ENCODE measurements at places on chromosomes 2 and 18.

DNA sequence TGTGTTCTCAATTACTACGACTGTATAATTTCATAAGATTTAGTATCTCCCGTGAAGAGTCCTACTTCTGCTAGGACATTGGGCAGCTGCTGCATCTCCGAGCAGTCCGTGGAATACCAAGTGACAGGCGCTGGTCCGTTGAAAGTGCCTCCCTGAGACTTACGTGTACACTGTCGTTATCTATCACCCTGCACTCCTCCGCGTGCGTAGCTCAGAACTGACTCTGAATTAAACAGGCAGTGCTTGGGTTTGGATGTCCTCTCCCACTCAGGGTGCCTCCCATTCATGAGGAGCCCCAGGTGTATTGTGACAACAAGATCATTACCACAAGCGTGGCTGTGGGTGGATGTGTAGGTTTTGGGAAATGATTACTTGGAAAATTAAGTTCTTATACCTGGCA is 148.4 kb downstream of the SH3RF3 start:
- DNase-seq: no peak

GRCh38 chr2:81876624-81877023 is 1572.1 kb upstream of the LRRTM1 start:
- no peak for DNase-seq

DNA sequence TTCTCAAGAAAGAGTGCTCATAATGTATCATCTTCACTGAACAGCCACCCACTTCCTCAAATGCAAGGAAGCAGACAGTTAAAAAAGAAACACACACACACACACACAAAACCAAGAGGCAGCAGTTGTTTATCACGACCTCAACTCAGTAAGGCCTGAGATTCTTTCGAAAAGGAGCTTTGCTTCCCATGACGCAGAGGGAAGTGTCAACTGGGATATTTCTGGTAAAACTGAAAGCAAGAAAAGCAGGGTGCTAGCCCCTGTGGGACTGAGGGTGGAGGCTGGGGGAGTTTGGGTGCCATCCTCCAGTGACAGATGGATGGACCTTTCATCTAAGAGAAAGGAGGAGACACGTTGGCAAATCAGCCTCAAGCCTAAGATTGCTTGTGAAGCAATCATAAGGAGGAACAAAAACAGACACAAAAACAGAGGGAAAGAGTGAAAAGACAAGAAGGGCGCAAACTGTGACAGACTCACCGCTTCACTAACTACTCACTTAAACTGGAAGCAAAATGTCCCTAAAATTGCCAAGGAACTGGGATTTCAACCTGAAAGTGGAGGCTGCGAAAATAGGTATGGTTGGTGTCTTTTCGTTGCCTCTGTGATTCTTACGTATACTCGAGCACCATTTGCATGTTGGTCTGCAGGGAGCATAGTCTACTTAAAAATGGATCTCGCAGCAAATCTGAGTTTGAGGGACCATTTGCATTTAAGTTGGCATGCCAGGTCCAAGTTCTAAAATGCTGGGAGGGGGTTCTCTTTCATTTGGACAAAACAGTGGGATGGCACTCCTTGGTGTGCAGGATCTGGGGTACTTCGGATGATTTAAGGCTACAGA is at the start of gene ARHGAP25:
Gene ARHGAP25, plus strand, starts transcription at position 124 of the 838 bp plus-strand sequence. Its CDS starts 389 bp downstream, at position 513.
- no peak for DNase-seq

DNA sequence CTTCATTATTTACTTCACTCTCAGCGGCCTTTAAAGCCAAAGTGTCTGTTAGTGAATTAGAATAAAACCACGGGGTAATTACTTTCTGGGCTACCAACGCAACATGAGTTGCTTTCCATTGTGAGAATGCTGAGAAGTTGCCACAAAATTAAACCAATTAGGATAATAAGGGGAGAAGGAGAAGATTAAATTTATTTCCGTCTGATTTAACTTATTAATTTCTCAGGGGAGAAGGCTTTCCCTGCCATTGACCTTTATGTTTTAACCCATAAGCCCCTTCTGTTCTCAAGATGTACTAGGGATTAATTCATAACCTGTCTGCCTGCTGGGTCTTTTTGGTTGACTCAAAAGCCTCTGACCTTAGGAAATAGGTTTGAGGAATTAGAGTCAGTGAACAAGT is 42.3 kb upstream of the IGFBP5 start:
- no peak for DNase-seq

- no peak for DNase-seq
Observed at GRCh38 chr18:73577365-73577764, 570.3 kb downstream of the FBXO15 start.

DNA sequence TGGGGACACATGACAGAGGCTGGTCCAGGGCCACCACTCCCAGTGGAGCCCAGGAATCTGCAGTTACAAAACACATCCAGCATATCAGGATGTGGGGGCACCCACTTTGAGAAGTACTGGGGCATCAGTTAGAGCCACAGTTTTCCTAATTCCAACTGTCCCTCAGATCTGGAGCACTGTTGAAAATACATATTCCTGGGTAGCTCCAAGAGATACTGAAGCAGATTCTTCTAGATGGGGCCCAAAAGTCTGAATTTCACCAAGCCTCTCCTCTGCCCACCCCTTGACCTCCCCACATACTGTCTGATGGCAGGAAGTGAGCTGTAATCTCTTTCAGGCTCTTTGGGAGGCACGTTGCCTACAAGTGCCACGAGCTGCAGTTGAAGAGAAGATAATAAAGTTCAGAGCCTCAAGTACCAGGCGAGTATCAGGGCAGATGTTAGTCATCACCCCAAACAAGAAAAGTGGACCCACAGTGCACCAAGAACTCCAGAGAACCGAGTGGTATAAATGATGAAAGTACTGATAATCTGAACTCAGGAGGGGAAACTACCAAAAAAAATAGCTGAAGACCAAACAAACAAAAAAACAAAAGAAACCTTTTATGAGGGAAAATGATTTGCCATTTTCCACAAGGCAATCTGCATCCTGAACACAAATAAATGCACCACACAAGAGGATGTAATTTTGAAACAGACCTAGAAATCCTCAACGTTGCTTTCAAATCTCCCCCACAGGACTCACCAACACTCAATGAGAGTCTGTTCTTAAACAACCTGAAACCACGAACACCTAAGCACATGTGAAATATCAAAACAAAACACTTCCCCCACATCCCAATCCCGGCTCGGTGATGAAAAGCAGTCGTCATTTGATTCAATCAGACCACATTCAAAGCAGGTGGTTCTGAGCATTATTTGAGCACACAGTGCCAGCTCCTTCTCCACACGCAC is 98.7 kb downstream of the TCF4 start:
- DNase-seq: no peak

DNA sequence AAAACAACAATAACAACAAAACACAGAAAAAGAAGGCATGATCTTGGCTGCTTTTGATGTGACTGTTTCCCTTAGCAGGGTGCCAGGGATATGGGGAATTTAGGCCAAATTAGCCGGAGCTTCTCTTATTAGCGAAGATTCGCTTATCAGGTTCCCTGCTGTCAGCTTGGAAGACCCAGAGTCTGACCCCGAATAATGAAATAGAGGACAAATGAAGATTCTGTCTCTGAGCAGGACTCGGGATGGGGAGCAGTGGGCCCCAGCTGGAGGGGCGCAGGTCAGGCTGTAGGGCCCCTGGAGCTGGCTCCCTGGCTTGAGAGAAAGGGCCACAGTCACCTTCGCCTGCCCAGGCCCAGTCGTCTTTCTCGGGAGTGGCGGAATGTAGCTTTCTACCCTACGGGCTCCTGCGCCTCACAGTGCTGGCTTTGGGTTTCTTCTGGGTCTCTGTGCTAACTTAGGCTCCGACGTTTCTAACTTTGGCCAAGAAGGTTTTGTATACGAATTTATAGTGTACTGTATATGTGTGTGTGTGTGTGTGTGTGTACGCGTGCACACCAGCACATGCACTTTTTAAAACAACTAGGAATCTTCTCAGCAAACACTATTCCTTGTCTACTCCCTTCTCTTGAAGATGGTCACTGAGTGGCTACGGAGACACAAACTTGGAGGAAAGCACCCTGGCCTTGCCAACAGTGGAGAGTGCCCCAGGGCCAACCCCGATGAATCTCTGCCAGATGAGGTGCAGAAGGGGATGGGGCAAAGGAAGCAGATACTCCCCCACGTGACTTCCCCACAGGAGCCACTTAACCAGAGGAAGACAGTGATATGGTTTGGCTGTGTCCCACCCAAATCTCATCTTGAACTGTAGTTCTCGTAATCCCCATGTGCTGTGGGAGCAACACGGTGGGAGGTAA is 195.6 kb upstream of the COPS8 start:
- no peak for DNase-seq

DNA sequence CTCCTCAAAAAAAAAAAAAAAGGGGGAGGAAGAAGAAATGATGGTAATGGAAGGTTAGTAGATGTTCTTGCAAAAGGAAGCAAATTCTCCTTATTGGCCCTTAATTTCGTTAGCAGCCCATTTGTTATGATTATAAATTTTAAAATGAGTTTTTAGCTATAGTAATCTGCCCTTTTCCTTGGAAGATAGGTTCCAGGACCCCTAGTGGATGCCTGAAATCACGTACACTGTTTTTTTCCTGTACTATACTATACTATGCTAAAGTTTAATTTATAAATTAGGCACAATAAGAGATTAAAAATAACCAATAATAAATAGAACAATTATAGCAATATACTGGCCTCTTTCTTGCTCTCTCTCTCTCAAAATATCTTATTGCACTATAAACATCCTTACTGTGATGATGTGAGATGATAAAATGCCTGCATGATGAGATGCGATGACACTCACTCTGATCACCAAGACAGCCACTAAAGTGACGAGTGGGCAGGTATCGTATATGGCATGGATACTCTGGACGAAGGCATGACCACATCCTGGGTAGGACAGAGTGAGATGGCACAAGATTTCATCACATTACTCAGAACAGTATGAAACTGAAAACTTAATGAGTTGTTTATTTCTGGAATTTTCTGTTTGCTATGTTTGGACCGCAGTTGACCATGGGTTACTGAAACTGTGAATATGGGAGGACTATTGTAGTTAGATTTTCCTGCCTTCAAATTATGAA is 87.2 kb downstream of the KCTD18 start:
- no peak for DNase-seq

- no peak for DNase-seq
Observed at GRCh38 chr18:8625461-8626092, 16.3 kb downstream of the RAB12 start.

DNA sequence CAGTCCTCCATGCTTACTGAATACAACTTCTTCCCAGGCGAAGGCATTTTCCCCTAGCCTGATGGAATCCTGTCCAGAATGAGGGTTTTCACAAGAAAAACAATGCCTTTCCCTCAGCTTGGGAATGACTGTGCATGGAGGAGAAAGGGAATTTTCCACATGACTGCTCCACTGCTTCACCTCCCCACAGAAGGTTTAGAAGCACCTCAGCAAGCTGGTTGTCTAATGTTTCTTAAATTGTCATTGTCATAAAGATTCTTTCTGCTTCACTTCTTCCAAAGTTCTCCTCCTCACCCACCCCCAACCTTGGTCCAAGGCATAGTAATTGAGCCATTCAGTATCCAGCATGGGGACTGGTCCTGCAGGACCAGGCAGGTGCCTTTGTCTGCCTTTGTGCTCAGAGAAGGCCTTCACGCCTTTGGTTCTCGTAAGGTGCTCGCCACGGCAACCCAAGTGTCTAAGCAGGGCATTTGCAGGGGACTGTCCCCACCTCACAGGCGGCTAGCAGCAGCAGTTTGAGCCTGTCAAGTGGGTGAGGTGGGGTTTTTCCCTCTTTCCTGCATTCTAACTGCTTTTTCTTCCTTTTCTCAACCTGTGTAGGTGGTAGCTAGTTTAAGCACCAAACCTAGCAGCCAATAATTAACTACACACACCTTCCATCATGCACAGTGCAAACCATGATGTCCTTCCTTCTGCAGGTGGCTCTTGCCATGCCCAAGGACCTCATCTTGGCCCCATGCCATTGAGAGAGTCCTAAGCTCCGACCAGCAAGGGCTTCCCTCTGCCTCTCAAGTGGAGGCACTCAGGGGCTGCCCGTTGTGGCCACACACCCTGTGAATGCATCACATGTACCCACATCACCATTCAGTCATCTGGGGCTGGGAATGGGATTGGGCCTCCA is 65.7 kb upstream of the BCL2L11 start:
- no peak for DNase-seq

DNA sequence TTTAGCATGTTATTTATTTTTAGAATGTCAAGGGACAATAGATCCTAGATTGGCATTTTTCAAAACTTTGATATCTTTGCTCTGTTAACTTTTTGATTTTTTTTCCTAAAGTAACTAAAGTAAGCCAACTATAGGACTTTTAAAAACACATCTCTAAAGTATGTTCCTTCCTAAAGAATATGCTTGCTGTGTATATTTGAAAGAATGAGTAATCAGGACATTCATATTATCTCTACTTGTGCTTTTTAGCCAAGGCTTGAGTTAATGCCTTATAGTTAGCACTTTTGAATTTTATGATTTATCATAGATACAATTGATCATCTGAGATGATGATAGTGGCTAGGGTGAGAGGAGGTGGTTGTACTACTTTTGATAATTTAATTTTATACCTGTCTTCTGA is 93.6 kb downstream of the BABAM2 start:
- no peak for DNase-seq

- peak; percentile 13 for DNase-seq
Observed at GRCh38 chr18:23003289-23003688, 70.2 kb downstream of the RBBP8 start.

GRCh38 chr2:216107320-216107719 is 1.8 kb upstream of the XRCC5 start:
- DNase-seq: no peak

- peak; percentile 71 for DNase-seq
Observed at GRCh38 chr2:42063431-42064171, 15.8 kb downstream of the PKDCC start.

GRCh38 chr2:197268786-197269584 is 41.6 kb downstream of the ANKRD44 start:
- no peak for DNase-seq

GRCh38 chr2:29816651-29817050 is 104.7 kb downstream of the ALK start:
- DNase-seq: no peak

GRCh38 chr2:239288951-239289511 is 111.8 kb downstream of the HDAC4 start:
- DNase-seq: no peak

DNA sequence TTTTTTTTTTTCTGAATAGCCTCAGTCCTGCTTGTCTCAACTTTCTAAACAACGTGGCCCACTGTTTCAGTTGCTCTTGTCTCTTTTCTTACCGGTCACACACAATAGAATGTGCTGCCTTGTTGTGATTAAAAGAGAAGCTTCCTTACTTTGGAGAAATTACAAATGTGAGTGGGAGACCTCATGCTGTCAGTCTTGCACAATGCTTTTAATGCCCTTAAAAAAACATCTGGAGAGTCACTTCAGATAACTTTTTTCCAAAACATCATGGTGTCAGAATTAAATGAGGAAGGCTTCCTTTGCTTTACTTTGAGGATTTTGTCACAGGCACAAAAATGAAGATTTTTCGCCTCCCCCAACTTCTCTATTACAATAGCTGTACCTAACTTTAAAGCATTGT is 37.7 kb downstream of the LHCGR start:
- DNase-seq: no peak

DNA sequence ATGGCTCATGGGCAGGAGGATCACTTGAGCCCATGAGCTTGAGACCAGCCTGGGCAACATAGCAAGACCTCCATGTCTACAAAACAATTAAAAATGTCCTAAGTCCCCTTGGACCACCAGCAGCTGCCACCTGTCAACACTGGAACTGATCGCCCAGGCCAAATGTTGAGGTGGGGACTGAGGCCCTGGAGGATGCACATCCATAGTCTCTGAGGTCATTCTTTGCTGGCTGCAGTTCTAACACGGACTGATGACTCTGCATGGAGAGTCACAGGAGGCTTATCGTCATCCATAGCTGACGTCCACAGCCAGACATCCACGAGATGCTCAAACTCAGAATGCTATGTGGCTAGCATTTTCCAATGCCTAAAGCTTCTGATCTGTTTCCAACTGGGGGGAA is 151.3 kb downstream of the BCL2 start:
- no peak for DNase-seq
